Stimulated activated CD8-positive, alpha-beta memory T cell treated with anti-CD3 and anti-CD28 coated beads, Interleukin-4, amount 100 ng/mL, for 1 hour (primary cell): ENCODE measurements at places on chromosomes 5 and 9.

- no peak for DNase-seq
These were observed 204.5 kb downstream of the HSPA4 start for GRCh38 chr5:133256276-133256675.

- no peak for DNase-seq
These were observed 3.5 kb upstream of the TNIP1 start for GRCh38 chr5:151084363-151084762.

GRCh38 chr9:131590449-131590848 lies 45.1 kb downstream of the PRRT1B start:
- DNase-seq = no peak

DNA sequence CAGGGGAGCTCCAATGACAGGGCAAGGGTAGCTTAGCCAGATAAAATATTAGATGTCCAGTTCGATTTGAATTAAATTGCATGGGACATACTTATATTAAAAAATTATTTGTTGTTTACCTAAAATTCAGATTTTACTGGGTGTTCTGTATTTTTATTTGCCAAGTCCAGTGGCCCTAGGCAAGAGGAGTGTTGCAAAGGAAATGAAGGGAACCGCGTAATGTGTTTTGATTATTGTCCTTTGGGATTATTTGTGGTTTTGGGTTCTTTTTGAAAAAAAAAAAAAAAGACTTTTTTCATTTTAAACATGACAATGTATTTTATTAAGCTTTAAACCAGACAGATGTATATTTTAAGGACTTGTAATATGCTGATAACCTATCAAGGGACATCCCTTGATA lies 179.3 kb downstream of the C9orf152 start:
- DNase-seq = no peak

- no peak for DNase-seq
These were observed 2.2 kb downstream of the GBGT1 start for GRCh38 chr9:133161547-133161950.

GRCh38 chr9:85147046-85147640 lies 477.6 kb downstream of the NTRK2 start:
- no peak for DNase-seq

DNA sequence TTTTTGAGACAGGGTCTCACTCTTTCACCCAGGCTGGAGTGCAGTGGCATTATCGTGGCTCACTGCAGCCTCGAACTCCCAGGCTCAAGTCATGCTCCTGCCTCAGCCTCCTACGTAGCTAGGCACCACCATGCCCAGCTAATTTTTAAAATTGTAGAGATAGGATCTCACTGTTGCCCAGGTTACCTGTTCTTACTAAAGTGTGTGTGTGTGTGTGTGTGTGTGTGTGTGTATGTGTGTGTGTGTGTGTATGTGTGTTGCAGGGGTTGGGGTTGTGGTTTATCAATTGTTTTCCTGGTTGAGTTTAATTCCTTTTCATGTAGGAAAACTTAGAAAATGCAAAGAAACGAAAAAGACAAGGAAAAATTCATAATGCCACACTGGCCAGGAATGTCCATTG lies 21.8 kb downstream of the RNF44 start:
- DNase-seq = no peak

- no peak for DNase-seq
These were observed 14.7 kb upstream of the RAB14 start for GRCh38 chr9:121216271-121216805.

DNA sequence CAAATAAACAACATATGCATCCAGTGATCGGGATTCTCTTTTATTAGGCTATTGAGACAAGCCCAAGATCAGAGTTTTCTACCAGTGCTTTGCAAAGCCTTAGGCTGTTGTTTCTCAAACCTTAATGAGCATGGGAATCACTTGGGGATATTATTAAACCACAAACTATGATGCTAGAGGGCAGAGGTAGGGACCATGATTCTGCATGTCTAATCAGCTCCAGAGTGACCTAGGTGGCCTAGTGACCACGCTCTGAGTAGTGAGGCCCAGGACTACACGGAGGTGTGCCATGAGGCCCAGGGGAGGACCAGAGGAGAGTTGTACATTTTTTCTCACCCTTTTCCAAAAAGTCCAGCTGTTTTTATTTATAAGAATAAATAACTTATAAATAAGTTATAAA lies 298.5 kb upstream of the TLE4 start:
- no peak for DNase-seq

GRCh38 chr9:129752900-129753729 lies at the start of gene PTGES:
Gene PTGES, minus strand, starts transcription at chr9:129753042. Its CDS starts 30 bp downstream, at chr9:129753012.
- DNase-seq = no peak

DNA sequence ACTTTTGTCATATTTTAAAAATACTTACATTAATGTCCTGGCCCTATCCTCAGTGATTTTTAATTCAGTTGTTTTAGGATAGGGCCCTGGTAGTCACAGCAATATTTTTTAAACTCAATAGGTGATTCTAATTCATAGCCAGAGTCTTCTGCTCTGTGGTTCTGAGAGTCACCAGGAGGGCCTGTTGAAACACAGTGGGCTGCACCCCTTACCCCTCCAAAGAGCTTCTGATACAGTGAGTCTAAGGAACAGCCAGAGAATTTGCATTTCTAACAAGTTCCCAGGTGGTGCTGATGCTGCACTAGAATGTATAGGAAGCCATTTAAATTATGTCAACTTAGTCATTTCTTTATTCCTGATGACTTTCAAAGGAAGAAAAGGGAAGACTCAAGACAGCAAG lies 458.3 kb upstream of the ARRDC3 start:
- DNase-seq = no peak

GRCh38 chr5:143448518-143448917 lies 45.0 kb upstream of the NR3C1 start:
- DNase-seq = no peak

DNA sequence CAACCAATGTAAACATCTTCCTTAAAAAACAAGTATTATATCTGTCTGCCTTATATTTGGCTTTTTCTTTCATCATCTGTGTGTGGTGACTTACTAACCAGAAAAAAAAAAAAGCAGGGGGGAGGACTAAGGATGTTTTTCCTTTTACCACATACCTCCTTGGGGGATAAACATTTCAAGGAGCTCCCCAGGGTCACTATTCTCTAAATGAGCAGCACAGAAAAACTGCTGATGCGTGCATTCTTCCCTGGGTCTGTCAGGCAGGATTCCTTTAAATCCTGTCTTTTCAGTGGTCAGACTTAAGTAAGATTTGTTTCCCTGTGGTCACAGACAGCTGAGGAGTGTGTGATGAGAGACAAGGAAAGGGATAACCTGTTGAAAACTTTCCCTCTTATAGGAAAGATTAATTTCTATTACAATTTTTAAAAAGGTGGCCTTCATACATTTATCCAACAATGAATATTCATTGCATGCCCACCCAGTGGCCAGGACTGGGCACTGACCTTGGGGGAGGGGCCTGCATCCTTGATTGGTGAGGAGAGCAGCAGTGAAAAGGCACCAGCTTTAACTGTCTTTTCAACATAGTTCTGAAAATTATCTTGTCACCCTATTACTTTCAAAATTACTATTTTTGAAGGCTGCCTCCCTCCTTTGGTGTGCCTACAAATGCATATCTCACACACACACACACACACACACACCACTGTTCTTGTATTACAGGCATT lies 123.1 kb downstream of the TLE4 start:
- no peak for DNase-seq

- no peak for DNase-seq
These were observed 59.7 kb downstream of the ELL2 start for GRCh38 chr5:95901676-95902627.

- no peak for DNase-seq
These were observed 308.8 kb upstream of the NREP start for GRCh38 chr5:112065781-112066180.

GRCh38 chr9:133649194-133649593 lies 13.0 kb downstream of the DBH start:
- DNase-seq = no peak

DNA sequence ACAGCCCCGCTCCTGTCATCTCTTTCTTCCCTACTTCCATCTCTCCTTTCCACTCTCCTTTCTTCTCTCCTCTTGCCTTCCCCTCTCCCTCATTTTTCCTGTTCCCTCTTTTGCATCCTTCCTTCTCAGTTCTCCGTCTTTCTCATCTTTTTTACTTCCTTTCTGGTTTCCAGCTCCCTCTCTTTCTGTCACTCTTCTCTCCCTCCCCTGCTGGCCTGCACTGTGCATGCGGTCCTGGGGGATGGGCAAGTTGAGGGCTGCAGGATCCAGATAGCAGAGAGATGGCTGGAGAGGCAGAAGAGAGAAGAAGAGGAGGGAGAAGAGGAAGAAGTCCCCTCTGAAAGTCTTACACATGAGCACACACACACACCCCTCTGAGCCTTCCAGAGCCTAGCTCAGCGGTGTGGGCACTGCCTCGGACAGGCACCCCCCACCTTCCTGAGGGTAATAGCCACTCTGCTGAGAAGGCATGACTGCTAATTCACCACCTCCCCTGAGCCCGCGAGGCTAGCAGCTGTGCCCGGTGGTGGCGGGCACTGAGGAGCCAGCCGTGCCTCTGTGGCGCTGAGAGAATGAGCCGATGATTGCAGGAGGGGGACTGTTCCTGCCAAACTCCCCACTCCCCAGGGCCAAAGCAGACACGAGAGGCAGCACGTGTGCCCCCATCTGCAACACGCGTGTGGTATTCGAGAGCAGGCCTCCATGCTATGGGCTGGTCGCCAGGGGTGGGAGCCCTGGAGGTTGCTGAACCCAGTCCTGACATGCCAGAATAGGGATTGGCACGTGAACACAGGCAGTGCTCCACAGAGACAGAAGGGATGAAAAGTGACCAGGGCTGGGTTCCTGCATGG lies 3.7 kb upstream of the CAMK2A start:
- no peak for DNase-seq

GRCh38 chr5:1706021-1706420 lies 93.6 kb downstream of the MRPL36 start:
- no peak for DNase-seq

DNA sequence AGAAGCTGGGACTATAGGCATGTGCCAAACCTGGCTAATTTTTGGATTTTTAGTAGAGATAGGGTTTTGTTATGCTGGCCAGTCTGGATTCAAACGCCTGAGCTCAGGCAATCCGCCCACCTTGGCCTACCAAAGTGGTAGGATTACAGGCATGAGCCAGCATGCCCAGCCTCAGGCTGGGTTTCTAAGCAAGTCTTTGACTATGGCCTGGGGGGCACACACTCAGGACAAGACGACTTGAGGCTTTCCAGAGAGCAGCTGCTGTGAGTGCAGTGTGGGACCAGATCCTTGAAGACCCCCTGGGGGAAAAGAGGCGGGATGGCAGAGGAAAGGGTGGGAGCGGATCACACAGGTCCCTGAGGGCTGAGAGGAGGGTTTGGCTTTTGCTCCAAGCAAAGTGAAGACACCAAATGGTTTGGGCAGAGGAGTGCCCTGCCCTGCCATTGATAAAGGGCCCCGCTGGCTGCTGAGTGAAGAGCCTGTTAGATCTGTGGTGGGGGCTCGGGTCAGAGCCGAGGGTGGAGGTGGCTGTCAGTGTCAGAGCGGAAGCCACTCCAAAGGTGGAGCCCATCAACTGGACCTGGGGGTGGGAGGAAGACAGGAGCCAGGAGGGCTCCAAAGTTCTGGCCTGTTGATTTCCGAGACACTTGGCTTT lies 46.8 kb upstream of the FUBP3 start:
- DNase-seq = no peak

DNA sequence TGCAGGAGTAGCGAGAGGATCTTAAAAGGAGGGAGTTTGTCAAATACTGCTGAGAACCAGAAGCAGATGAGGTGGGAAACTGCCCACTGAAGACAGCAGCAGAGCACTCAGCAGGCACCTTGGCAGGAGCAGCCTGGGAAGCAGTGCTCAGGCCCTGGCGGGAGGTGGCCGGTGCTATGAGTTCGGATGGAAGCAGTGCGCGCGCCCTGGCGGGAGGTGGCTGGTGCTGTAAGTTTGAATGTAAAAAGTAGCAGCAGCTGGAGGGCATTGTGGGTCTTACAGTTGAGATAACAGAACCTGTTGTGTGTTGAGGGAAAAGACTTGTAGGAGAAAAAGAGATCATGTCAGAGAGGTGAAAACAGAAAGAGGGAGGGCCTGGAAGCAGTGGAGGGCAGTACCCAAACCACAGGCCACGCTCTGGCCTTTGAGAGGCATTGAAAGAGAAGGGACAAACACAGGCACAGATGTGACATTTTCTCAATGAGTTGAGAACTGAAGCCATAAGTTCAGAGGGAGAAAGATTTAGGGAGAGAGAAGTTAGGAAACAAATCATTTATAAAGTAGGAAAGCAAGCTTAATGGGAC lies 130.9 kb downstream of the ERCC6L2 start:
- DNase-seq = no peak

- DNase-seq = no peak
These were observed 72.2 kb downstream of the COL15A1 start for GRCh38 chr9:99015890-99016289.

- no peak for DNase-seq
These were observed 63.7 kb upstream of the CCDC112 start for GRCh38 chr5:115360046-115360685.

DNA sequence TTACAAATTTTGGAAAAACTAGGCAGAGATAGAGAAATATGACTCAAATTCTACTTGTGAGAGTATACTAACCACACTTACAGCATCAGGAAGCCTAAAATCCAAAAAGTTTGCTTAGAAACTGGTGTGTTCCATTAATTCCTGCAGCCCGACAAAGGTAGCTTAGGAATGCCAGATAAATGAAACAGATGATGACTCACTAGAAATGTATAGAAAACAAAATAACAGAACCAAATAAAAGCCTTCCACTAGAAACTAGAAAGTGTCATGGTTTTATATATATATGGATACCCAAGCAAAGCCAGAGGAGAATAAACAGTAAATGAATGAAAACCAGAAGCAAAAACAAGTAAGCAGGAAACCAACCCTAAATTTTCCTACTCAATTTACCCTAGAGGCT lies 272.2 kb upstream of the PRDM9 start:
- no peak for DNase-seq

- no peak for DNase-seq
These were observed 9.1 kb downstream of the GFPT2 start for GRCh38 chr5:180343831-180344695.

- no peak for DNase-seq
These were observed 15.2 kb downstream of the NANS start for GRCh38 chr9:98071737-98072136.

DNA sequence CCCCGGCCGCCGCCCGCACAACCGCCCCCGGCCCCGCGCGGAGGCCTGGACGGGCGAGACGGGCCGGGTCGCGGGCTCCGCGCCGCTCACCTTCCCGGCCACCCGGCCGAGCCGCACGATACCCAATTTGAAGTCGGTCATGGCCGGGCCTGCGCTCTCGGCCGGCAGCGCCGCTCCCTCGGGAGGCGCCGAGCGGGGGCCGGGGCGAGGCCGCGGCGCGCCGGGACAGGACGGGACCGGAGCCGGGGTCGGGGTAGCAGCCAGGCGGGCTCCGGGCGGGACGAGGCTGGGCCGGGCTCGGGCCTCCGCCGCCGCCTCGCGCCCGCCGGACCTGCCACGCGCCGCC lies 216 bp downstream of the ZMYND19 start:
- DNase-seq = no peak

DNA sequence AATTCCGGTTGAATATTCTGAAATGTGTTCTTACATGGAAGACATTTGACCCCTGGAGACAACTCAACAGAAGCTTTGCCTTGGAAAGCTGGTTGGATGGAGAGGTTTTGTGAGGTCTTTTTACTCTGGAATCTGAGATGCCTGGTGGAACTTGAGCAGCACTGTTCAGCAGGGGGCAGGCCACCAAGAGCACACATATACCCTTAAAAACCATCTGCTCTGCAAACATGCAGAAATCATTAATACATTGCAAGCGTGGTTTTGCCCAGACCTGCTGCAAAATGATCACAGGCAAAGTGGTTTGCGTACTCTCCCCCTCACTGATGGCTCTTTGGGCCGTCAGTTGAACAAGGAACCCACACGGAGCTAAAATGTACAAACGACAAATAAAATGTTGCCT lies 32.8 kb upstream of the DAP start:
- DNase-seq = no peak

- DNase-seq = no peak
These were observed 26.2 kb downstream of the CARNMT1 start for GRCh38 chr9:75001719-75002421.

GRCh38 chr9:71716138-71716909 lies 52.0 kb downstream of the CEMIP2 start:
- DNase-seq = no peak
